ENCODE measurements at places on chromosomes 2 and 18. TPM values are rescaled to one million over a fixed set of nuclear protein-coding genes. Genes with fewer than 3 reads are reported as not detected.
A peak's percentile ranks its signal among the peaks of the same experiment; 100 is the strongest.

DNA sequence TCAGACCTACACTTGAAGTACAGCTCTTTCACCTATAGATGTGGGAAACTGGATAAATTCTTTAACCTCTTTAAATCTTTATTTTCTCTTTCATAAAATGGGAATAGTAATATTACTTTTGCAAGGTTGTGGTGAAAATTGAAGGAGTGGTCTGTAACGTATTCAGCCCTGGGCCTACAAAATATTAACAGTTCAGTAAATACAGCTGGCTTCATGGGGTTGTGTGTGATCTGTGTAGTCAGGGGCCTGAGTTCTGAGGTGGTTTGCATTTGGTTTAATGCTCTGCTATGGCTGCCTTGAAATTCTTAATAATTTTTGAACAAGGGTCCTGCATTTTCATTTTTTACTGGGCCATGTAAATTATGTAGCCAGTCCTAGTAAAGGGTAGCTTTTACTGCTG is 16.8 kb upstream of the EML6 start:
- H3K4me1 ChIP-seq: peaks cover 2% of the 10 kb centered on the region
- H3K36me3 ChIP-seq: no peaks in the 10 kb centered on the region
- H3K4me3 ChIP-seq: no peak overlapping the region
- DNase-seq: no peak
- H3K27me3 ChIP-seq: peaks cover 26% of the 10 kb centered on the region

DNA sequence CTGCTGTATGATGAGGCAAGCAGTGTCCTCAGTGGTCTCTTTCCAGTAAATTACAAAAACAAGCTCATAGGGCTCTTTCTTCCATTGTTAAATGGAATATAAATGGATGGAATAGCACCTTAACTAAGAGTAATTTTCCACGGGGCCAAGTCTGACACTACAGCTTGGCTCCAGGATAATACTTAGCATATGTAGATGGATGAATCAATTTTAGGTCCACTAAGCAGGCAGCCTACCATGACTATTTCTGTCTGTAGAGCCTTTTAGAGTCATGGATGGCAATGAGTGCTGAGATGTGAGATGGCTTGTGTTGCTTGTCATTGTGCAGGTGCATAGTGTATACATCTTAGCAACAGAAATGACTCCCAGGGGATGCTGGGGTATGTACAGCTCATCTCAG is 125.9 kb downstream of the PKP4 start:
- H3K4me3 ChIP-seq: no peak overlapping the region
- H3K36me3 ChIP-seq: peaks cover 2% of the 10 kb centered on the region
- H3K4me1 ChIP-seq: no peaks in the 10 kb centered on the region

DNA sequence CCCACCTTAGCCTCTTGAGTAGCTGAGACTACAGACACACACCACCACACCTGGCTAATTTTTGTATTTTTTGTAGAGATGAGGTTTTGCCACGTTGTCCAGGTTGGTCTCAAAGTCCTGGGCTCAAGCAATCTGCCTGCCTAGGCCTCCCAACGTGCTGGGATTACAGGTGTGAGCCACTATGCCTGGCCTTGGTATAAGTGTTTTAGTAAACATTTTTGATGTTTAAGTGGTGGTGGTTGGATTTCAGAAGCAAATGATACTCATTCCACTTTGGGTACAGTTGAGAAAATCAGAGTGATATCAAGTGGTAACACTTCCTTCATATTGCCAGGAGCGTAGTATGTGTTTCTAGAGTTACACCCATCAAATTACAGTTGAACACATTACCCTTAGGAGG is 25.4 kb downstream of the ACADL start:
- H3K27me3 ChIP-seq: peaks cover 8% of the 10 kb centered on the region
- H3K27ac ChIP-seq: no peak overlapping the region
- no peak for DNase-seq
- no peaks in the 10 kb centered on the region for H3K36me3 ChIP-seq
- no peak overlapping the region for H3K4me3 ChIP-seq

DNA sequence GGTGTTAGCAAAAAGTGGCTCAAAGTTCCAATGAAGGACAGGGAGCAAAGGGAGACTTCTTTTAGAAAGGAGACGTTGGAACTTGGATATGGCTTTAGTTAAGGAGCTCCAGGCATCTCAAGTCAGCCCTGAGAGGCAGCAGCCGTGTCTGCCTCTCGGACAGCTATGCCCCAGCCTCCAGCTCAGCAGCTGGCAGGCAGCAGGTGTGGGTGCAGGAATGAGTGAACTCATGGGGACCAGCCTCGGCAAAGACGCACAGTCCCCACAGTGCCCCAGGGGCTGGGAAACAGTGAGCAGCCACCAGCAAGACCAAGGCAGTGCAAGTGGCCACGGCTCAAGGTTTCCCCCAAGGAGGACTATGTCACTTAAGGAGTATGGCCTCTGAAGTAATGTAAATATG is 1.6 kb upstream of the LRRFIP1 start:
- H3K4me3 ChIP-seq: no peak overlapping the region
- no peak for DNase-seq
- peaks cover 18% of the 10 kb centered on the region for H3K27me3 ChIP-seq
- H3K36me3 ChIP-seq: no peaks in the 10 kb centered on the region
- H3K27ac ChIP-seq: no peak overlapping the region

GRCh38 chr18:13242797-13243196 is 24.2 kb downstream of the LDLRAD4 start:
- no peak for DNase-seq
- no peaks in the 10 kb centered on the region for H3K4me1 ChIP-seq
- no peaks in the 10 kb centered on the region for H3K27me3 ChIP-seq
- no peak overlapping the region for H3K4me3 ChIP-seq
- H3K27ac ChIP-seq: no peak overlapping the region

DNA sequence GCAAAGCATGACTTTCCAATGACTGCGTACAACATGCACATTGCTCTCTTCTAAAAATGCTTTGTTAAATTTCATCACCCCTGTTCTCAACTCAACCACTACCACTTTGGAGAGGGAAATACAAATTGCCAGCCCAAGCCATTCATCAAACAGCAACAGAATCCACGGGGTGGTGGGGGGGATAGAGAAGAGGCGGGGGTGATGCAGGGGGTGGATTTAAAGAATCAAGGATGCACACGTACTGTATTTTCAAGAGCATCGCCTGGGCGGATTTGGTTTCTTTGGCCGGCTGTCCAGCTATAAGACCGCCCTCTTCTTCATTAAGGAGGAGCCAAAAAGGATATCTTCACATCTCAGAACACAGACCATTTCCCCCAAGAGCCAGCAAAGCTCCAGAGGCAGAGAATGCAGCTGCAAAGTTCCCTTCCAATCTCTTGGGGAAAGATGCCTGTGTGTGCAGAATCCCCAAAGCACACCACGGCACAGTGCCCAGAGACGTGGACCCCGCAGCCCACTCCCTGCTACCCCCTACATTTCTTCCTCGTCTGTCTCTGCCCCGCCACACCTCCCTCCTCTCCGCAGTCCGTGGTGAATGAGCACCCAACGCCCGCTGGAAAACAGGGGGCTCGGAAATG is 977 bp downstream of the SLC8A1 start:
- DNase-seq: peak; percentile 5
- H3K4me3 ChIP-seq: peak overlapping the region; percentile 76

DNA sequence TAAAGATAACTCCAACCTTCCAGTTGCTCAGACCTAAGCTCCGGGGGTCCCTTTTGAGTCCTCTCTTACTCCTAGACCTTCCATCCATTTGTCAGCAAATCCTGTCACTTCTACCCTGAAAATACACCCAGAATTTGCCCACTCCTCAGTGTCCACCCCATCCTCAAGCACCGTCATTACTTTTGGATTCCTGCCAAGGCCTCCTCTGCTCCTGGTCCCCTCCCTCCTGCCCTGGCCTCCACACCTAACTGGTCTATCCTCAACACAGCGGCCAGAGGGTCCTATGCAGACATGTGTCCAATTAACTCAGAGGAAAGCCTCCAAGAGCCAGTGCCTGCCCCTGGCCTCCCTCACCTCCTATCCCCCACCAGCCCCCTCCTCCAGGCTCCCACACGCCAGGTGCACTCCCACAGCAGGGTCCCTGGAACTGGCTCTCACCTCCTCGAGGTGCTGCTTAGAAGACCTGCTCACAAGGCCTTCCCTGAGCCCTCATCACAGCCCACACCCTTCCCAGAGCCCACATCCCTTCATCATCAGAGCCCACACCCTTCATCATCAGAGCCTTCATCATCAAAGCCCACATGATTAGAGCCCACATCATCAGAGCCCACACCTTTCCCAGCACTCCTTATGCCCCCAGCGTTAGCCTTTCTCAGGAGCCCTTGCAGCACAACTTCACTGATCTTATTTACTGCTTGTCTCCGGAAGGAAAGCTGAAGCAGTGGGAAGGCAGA is 20.4 kb downstream of the FAM178B start:
- H3K27me3 ChIP-seq: peaks cover 1% of the 10 kb centered on the region
- H3K36me3 ChIP-seq: no peaks in the 10 kb centered on the region
- no peak for DNase-seq
- H3K4me1 ChIP-seq: peaks cover 63% of the 10 kb centered on the region

- H3K27me3 ChIP-seq: peaks cover 16% of the 10 kb centered on the region
- no peak overlapping the region for H3K4me3 ChIP-seq
These were observed 24.1 kb upstream of the EPHA4 start for GRCh38 chr2:221596192-221596591.

GRCh38 chr2:139805441-139805840 is 1025.3 kb upstream of the NXPH2 start:
- no peaks in the 10 kb centered on the region for H3K27me3 ChIP-seq
- H3K36me3 ChIP-seq: no peaks in the 10 kb centered on the region
- H3K4me3 ChIP-seq: no peak overlapping the region
- no peaks in the 10 kb centered on the region for H3K4me1 ChIP-seq
- DNase-seq: no peak

DNA sequence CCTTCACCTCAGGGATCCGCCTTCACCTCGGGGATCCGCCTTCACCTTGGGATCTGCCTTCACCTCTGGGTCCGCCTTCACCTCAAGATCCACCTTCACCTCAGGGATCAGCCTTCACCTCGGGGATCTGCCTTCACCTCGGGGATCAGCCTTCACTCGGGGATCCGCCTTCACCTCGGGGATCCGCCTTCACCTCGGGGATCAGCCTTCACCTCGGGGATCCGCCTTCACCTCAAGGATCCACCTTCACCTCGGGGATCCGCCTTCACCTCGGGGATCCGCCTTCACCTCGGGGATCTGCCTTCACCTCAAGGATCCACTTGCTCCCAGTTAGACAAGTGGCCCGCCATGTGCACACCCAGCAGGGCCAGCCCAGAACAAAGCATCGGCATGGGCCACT is 7.3 kb downstream of the KIF1A start:
- no peaks in the 10 kb centered on the region for H3K36me3 ChIP-seq
- peaks cover 3% of the 10 kb centered on the region for H3K27me3 ChIP-seq
- no peak overlapping the region for H3K27ac ChIP-seq
- DNase-seq: no peak
- H3K4me3 ChIP-seq: no peak overlapping the region

DNA sequence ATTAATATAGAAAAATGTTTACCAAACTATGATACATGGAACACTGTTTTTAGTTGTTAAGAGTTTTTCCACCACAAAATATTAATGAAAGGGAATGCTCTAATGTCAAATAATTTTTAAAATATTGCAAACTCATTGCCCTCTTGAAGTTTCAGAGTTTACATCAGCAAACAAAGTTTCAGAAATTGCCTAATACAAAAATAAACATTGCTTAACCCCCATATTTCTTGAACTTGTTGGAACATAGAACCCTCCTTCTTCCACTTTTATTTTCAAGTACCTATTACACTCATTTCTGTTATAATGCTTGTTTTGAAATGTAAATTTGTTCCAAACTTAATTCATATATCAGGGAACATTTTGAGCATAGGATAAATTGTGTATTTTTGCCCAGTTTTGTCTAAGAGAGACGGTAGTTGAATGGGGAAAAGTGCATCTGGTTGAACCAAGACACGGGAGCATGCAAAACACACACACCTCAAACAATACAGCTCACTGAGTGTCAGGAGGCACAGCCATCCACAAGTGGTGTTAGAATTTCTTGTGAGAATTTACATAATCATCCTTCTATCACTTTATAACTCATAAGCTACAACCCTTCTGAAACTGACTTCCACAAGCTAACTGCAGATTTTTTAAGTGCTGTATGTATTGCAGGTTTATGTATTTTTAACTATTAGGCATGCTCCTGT is 5.3 kb upstream of the MC4R start:
- no peaks in the 10 kb centered on the region for H3K4me1 ChIP-seq
- H3K27me3 ChIP-seq: no peaks in the 10 kb centered on the region
- no peak overlapping the region for H3K27ac ChIP-seq
- no peak overlapping the region for H3K4me3 ChIP-seq
- H3K36me3 ChIP-seq: no peaks in the 10 kb centered on the region

GRCh38 chr2:10242451-10242850 is 60.3 kb upstream of the HPCAL1 start:
- no peaks in the 10 kb centered on the region for H3K27me3 ChIP-seq
- no peaks in the 10 kb centered on the region for H3K36me3 ChIP-seq
- no peak overlapping the region for H3K27ac ChIP-seq
- H3K4me1 ChIP-seq: no peaks in the 10 kb centered on the region

DNA sequence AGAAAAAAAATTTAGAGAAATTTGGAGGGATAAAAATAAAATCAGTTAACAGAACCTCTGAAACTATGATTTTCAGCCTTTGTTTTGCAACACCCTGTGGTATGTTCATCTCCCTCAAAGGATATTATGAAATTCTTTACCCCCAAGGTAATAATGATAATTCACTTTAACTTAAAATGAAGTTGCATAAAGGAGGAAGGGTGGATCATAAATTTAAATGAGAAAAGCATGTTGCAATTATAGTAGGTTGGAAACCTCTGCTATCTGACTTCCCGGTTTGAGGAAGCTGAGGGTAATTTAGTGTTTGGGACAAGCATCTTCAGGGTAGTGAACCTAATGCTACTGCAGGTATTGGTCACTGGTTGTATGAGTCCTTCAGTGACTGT is 102.9 kb downstream of the BABAM2 start:
- DNase-seq: no peak
- H3K27me3 ChIP-seq: no peaks in the 10 kb centered on the region
- H3K4me1 ChIP-seq: peaks cover 12% of the 10 kb centered on the region
- H3K36me3 ChIP-seq: peaks cover 45% of the 10 kb centered on the region

Gene HOXD8
- total RNA-seq: not detected

Gene CCDC148
- total RNA-seq: 0.26 TPM

Gene CYP26B1
- total RNA-seq: not detected

Gene CPLX4
- total RNA-seq: not detected

Gene MC2R
- not detected for total RNA-seq

Gene EPHA4
- 5.9 TPM for total RNA-seq

Gene CYBRD1
- total RNA-seq: 1.4 TPM

Gene MPV17
- 103 TPM for total RNA-seq

Gene ZNF804A
- total RNA-seq: not detected

Gene TNFAIP6
- total RNA-seq: not detected

Gene CCDC121
- total RNA-seq: 0.44 TPM

Gene CNDP1
- not detected for total RNA-seq

Gene NT5DC4
- total RNA-seq: not detected
